Right lung (tissue), 10 donors: ENCODE measurements at places on chromosomes 4 and X. TPM values are rescaled to one million over a fixed set of nuclear protein-coding genes. Genes with fewer than 3 reads are reported as not detected.

SORCS2 gene
- polyA plus RNA-seq, result 5.8 TPM

TLR1 gene
- polyA plus RNA-seq, result 5.1 TPM

MCTS1 gene
- 62.6 TPM for polyA plus RNA-seq

MTNR1A gene
- not detected for polyA plus RNA-seq

CYP2U1 gene
- 4.9 TPM for polyA plus RNA-seq

SPANXD gene
- not detected for polyA plus RNA-seq

GAGE12H gene
- not detected for polyA plus RNA-seq

SLC7A11 gene
- polyA plus RNA-seq, result 2.2 TPM

NMU gene
- polyA plus RNA-seq, result 6.1 TPM

SATL1 gene
- 0.28 TPM for polyA plus RNA-seq

MPC1L gene
- not detected for polyA plus RNA-seq

SMIM31 gene
- 0.33 TPM for polyA plus RNA-seq

RASSF6 gene
- 2.4 TPM for polyA plus RNA-seq

HPSE gene
- polyA plus RNA-seq, result 1.4 TPM

DCLK2 gene
- 9.6 TPM for polyA plus RNA-seq

PAGE2B gene
- not detected for polyA plus RNA-seq

AFF2 gene
- 5.9 TPM for polyA plus RNA-seq

PAGE4 gene
- polyA plus RNA-seq, result not detected

NAA15 gene
- polyA plus RNA-seq, result 31.7 TPM

SYP gene
- 2.8 TPM for polyA plus RNA-seq

CABS1 gene
- polyA plus RNA-seq, result not detected

PPP4R3C gene
- polyA plus RNA-seq, result not detected

STAP1 gene
- 0.42 TPM for polyA plus RNA-seq

DGKK gene
- polyA plus RNA-seq, result 0.03 TPM

PDCL2 gene
- polyA plus RNA-seq, result not detected

ACE2 gene
- polyA plus RNA-seq, result 0.59 TPM

TAF1 gene
- 62.1 TPM for polyA plus RNA-seq

NALF2 gene
- 0.09 TPM for polyA plus RNA-seq

ADGRG2 gene
- 1.7 TPM for polyA plus RNA-seq

RENBP gene
- 7.2 TPM for polyA plus RNA-seq

TLR10 gene
- polyA plus RNA-seq, result 0.75 TPM

FRYL gene
- 58.8 TPM for polyA plus RNA-seq

HTN3 gene
- not detected for polyA plus RNA-seq

GSX2 gene
- polyA plus RNA-seq, result not detected

BRS3 gene
- polyA plus RNA-seq, result 0.08 TPM

SMIM10 gene
- polyA plus RNA-seq, result 6.5 TPM
